OCI-M1 (cell line): ENCODE measurements at places on chromosomes 16 and 17.

GRCh38 chr17:74901353-74902135 lies 8.1 kb upstream of the FADS6 start:
- DNase-seq: no peak

- peak; percentile 96 for DNase-seq
Observed at GRCh38 chr17:8163978-8164814, 1.4 kb upstream of the VAMP2 start.

DNA sequence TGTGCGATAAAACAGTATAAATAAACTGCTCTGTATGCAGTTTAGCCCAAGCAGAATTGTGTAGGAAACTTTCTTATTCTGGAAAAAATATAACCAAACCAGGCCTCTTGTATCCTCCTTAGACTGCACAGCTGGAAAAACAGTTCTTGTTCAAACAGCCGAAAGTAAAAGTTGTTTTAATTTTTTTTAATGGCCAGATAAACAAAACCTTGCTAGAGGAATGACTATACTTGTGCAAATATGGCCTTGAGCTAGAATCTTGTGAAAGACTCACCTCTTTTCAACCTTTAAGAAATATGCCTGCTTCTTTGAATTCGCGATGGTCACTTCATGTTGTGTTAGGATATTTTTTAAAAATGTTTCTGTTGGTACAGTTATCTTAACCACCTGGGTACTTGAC lies 114.5 kb upstream of the MAF start:
- DNase-seq: no peak

GRCh38 chr16:4745274-4745569 lies 10.9 kb downstream of the DNAAF8 start:
- DNase-seq: no peak

GRCh38 chr17:5211458-5211857 lies 19.8 kb upstream of the ZNF594 start:
- DNase-seq: no peak

- no peak for DNase-seq
Observed at GRCh38 chr16:75264999-75265910, 13.8 kb upstream of the BCAR1 start.

DNA sequence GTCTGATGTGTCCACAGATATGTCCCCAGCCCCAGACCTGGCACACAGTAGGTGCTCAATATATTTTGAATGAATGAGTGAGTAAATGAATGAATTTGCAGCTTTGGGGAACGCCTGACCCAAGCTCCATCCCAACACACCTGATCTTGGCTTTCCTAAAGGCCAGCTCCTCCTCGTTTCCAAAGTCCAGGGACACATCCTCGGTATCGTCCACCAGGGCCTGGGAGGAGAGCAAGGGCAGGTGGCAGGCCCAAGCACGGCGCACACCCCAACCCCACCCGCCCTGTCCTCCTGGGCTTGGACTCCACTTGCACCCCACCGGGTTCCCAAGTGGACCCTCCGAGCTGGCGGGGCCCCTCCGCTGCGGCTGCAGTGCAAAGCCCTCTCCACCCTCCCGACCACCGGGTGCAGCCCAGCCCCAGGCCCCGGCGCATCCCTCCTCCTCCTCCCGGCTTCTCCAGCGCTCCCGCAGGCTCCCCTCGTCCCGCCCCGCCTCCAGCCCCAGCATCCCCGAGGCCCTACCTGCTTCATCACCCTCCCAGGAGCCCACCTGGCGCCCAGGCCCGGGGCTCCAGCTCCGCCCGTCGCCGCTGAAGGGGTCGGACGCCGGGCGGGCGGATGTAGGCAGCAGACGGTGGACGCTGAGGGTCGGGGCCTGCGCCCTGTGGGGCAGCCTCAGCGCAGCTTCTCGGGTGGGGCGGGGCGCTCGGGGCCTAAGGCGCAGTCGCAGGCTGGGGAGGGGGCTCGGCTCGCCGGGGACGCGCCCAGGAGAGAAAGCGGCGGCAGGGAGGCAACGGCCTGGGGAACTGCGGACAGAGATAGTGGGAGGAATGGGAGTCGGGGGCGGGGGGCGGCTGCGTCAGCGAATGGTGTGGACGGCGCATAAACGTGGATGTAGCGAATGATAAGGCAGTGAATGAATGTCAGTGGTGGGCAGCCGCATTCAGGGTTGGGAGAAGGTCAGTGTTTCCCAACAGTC lies at the start of gene TVP23A:
TVP23A (minus strand) TSS at position 832 of the 979 bp plus-strand sequence; CDS start at position 531, 301 bp downstream.
- DNase-seq: no peak
